ENCODE measurements at places on chromosomes 2 and 18. TPM values are rescaled to one million over a fixed set of nuclear protein-coding genes. Genes with fewer than 3 reads are reported as not detected.

DNA sequence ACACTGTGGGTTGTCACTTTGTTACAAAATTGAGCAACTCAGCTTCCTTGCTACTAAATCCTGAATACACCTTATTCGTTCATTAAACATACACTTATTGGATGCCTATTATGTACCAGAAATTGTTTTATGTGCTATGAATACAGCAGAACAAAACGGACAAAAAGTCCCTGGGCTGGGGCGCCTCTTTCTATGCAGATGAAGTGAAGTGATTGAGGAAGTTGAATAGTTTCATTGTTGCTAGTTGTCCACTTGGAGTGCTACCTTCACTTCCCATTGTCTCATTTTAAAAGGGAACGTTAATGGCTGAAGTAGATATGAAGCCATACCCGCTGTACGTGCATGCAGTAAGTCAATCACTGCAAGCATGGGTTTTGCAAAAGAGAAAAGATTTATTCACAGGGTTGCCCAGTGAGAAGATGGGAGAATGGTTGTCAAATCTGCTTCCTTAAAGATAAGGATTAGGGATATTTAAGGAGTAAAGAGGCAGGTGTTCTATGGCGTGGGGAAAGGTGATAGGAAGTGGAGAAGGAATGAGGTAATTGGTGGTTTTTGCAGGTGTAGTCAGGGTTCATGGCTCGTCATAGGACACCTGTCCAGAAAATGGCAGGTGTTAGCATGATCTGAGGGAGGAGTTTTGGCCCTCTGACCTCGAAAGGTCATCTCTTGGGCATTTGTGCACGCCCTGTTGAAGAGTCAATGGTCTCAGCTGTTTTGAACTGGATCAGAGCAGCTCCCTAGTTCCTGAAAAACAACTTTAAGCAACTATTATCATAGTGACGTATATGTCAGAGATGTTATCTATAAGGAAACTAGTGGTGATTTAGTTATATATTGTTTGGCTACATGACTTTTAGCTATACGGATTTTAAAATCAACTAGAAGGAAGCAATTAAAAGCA is 23.5 kb downstream of the TRPM8 start:
- H3K27ac ChIP-seq = no peak overlapping the region
- peaks cover 8% of the 10 kb centered on the region for H3K27me3 ChIP-seq
- H3K4me3 ChIP-seq = no peak overlapping the region
- DNase-seq = no peak
- H3K36me3 ChIP-seq = no peaks in the 10 kb centered on the region

DNA sequence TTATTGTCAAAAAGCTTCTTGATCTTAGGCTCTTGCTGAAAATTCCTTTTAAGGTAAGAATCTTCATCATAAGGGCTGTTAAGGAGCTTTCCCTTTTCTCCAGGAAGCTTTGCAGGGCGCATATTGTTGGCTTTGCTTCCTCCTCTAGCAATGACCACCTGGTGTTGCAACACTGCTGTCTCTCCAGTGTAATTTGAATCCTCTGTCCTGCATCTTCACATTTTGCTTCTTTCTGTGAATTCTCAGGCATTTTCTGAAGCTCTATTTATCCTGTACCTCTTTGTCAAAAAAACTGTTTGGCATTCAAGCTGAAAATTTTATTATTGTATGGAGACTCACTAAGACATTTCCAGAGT is 533.1 kb upstream of the CHAC2 start:
- H3K27me3 ChIP-seq = no peaks in the 10 kb centered on the region
- H3K36me3 ChIP-seq = no peaks in the 10 kb centered on the region
- no peak for DNase-seq

DNA sequence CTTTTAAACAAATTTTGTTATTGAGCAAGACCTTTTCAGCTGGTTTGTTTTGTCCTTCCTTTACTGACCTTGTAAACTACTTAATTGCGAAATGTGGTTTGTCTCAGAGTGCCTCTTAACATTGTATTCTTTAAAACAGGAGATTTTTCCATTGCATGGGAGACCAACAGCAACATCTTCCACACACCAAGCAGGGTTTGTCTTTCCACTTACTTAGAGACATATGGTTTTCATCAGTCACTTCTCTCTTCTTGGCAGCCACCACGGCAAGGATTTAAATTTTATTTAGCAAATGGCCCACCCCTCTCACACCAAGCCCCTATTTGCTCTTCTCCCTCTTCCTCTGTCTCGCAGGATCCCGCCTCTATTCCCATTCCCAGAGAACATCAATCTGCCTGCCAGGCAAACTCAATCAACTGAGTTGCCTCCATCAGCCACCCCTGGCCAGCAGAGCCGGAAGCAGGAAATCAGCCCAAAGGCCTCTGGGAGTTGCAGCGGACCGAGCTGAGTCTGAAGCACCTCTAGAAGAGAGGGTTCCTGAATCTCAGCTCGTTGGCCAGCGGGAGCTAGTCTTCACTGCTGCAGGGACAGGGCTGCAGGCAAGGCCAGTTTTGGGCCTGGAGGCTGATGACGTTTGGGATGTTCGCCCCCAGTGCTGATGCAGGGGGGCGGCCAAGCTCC is 11.3 kb upstream of the CIB4 start:
- H3K27me3 ChIP-seq = no peaks in the 10 kb centered on the region
- H3K36me3 ChIP-seq = no peaks in the 10 kb centered on the region
- DNase-seq = no peak
- no peaks in the 10 kb centered on the region for H3K4me1 ChIP-seq
- H3K27ac ChIP-seq = no peak overlapping the region

DNA sequence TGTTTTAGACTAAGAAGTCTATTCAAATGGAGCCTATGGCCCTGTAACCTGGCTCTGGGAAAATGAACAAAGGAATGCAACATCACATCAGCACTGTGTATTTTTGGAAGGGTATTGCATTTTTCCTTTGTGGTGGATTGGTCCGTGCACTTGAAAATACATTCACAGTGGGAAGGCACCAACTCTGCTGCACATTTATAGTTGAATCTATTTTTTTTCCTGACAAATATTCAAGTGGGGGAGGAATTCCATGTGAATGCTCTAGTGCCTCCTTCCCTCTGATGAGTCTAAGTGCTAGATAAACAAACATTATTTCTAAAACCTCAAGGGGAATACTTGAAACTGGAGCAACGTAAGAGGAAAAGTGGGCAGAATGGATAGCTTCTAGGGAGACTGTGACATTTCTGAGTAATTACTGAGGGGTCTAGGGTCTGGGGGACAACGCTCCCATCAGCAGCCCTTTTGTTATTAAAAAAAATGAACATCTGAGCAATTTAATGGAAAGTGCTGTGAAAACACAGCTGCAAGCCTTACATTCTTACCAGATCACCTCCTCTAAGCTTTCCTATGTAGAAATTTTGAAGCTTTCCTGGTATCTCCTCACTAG is 208.2 kb downstream of the SLC8A1 start:
- H3K4me3 ChIP-seq = no peak overlapping the region
- H3K36me3 ChIP-seq = no peaks in the 10 kb centered on the region
- H3K27me3 ChIP-seq = no peaks in the 10 kb centered on the region
- DNase-seq = no peak

DNA sequence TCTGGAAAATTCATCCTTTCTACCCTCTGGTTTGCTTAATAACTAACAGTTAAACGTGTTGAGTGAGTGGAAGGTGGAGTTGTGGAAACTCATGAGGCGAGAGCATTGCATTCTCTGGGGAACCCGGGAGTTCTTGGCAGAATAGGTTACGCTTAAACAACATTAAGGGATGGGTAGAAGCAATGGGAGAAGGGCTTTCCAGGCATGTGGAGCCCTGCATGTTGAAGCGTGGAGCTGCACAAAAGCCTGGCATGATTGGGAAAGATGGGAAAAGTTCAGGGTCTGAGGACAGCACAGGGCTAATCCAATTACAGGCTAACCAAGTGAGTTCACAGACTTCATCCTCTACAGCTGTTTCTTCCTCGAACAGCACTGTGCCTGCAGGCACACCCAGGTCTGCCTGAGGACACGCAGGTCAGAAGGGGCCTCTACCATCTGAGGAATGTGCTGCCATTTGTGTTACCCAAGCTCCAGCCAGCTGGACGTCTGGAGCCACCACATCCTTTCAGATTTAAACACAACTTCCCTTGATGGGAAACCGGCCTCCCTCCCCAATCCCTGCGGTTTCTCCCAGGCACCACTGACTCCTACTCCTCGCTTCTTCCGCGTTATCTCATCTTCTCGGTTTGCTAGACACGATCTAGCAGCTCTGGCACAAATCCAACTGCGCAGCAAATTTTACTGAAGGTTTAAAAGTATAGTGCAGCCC is 164.2 kb downstream of the ANTXR1 start:
- no peak for DNase-seq
- H3K27ac ChIP-seq = no peak overlapping the region
- H3K4me1 ChIP-seq = no peaks in the 10 kb centered on the region
- no peak overlapping the region for H3K4me3 ChIP-seq
- no peaks in the 10 kb centered on the region for H3K36me3 ChIP-seq

- peak overlapping the region; percentile 62 for H3K27ac ChIP-seq
- DNase-seq = peak; percentile 65
- no peaks in the 10 kb centered on the region for H3K36me3 ChIP-seq
- no peaks in the 10 kb centered on the region for H3K27me3 ChIP-seq
- H3K4me3 ChIP-seq = peak overlapping the region; percentile 29
Observed at GRCh38 chr2:231545105-231545902, 15.1 kb upstream of the NMUR1 start.

GRCh38 chr18:9771261-9771976 is 63.3 kb downstream of the RAB31 start:
- peak; percentile 72 for DNase-seq
- peaks cover 13% of the 10 kb centered on the region for H3K4me1 ChIP-seq
- H3K27me3 ChIP-seq = no peaks in the 10 kb centered on the region
- H3K27ac ChIP-seq = no peak overlapping the region
- no peak overlapping the region for H3K4me3 ChIP-seq

- no peak for DNase-seq
Observed at GRCh38 chr2:60888853-60889252, 7.5 kb downstream of the REL start.

- no peak overlapping the region for H3K27ac ChIP-seq
- no peaks in the 10 kb centered on the region for H3K4me1 ChIP-seq
- no peaks in the 10 kb centered on the region for H3K36me3 ChIP-seq
- H3K27me3 ChIP-seq = no peaks in the 10 kb centered on the region
Observed at GRCh38 chr2:20145497-20146193, 79.3 kb downstream of the SDC1 start.

- no peak overlapping the region for H3K4me3 ChIP-seq
- no peak overlapping the region for H3K27ac ChIP-seq
- no peaks in the 10 kb centered on the region for H3K36me3 ChIP-seq
- H3K27me3 ChIP-seq = no peaks in the 10 kb centered on the region
- no peaks in the 10 kb centered on the region for H3K4me1 ChIP-seq
- no peak for DNase-seq
Observed at GRCh38 chr2:217171874-217172273, 312.0 kb upstream of the TNP1 start.

DNA sequence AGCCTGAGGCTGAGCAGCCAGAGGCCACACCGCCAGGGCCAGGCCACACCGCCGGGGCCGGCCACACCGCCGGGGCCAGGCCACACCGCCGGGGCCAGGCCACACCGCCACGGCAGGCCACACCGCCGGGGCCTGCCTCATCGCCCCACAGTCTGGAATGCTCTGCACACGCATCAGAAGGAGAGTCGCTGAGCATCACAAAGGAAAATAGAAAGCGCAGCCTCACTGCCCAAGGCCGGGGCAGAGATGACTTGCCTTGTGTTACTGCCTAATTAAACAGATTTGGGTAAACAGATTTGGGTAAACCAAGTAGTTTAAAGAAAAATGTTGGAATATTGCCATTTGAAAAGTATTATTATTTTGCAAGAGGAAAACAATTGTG is 10.4 kb upstream of the NFATC1 start:
- no peaks in the 10 kb centered on the region for H3K36me3 ChIP-seq
- H3K4me1 ChIP-seq = peaks cover 4% of the 10 kb centered on the region
- H3K27ac ChIP-seq = no peak overlapping the region
- H3K27me3 ChIP-seq = no peaks in the 10 kb centered on the region
- DNase-seq = no peak

DNA sequence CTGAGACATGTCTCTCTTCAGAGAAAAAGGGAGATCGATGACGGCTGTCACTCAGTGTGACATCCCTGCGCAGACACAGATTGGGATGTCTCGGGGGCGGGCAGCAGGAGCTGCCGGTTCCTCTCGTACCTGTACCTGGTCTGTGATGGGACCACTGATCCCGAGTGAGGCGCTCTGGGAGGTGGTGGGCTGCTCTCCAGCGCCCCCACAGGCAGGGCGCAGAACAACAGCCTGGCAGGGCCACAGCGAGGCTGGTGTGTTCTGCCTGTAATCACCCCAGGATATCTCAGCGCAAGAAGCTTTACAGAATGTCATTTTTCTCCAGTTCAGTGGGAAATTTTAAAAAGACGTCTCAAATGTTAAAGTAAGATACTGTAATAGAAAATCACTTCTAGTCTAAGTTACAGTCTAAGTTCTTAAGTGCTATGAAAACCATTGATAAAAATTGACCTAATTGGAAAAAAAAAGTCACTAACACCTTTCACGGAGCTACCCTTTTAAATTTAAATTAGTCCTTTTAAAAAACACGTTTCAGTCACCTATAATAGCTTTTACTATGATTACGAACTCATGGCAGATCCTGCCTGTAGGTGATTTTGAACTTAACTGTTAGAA is 189.8 kb downstream of the SNTG2 start:
- H3K4me3 ChIP-seq = no peak overlapping the region
- no peaks in the 10 kb centered on the region for H3K27me3 ChIP-seq
- peaks cover 3% of the 10 kb centered on the region for H3K4me1 ChIP-seq
- no peaks in the 10 kb centered on the region for H3K36me3 ChIP-seq
- H3K27ac ChIP-seq = no peak overlapping the region
- peak; percentile 54 for DNase-seq

DNA sequence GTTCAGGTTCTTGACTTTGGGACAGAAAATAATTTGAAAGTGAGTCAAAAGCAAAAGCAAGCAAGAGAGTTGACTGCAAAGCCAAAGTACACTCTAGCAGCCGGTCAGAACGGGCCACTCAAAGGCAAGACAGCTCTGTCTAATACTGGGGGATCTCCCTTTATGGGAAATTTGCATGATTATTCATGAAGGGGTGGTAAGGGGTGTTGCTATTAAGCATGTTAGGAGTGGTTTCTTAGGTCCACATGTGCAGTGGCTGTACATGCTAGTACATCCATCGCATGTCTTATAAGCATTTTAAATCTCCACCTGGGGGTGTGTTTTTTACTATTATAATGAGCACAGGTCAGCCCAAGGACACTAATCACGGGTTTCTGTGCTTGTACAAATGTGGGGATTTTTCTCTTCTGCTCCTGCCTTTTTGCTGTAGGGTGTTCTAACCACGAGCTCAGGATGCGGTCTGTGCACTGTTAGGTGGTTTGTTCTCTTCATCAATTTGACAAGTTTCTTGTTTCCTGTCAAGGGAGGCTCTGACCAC is 60.2 kb upstream of the SPP2 start:
- H3K27me3 ChIP-seq = no peaks in the 10 kb centered on the region
- peak; percentile 33 for DNase-seq
- no peak overlapping the region for H3K4me3 ChIP-seq

CNTNAP5 gene
- not detected for polyA plus RNA-seq

GAL3ST2 gene
- 0.10 TPM for polyA plus RNA-seq

PMAIP1 gene
- 150 TPM for polyA plus RNA-seq

RAB6C gene
- polyA plus RNA-seq = 0.07 TPM
